Activated CD4-positive, alpha-beta T cell treated with anti-CD3 and anti-CD28 coated beads for 4 hours (primary cell): ENCODE measurements at places on chromosomes 4 and X.

DNA sequence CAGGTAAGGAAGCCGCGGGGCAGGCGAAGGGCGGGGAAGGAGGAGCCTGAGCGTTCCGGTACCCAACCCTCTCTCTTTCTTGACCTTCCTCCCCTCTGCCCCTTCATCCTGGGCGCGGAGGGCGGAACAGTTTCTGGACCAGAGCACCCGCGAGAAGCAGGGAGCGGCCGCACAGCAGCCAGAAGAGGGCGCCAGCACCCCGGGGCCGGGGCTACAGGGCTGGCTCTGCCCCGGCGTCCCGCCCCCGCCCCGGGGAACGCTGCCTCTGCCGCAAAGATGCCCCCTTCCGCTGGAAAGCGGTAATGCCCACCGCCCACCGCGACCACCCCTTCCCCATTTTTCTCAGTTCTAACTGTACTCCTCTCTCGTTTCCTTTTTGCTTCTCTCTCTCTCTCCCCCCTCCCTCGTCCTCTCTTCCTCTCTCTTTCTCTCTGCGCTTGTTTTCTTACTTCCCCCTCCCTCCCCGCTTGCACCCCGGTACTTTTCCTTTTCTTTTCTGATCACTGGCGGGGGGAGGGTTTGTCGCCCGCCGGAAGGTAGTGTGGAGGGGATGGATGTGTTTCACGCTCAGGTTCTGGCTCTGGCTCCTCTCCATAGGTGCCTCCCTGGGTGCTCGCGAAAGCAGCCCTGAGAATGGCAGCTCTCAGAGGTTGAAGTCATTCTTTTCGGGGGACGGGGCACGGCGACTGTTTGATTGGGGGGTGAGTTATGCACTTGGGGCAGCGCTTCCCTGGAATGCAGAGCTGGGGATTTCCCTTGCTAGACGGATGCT, 13.1 kb upstream of the PRDM8 start:
- DNase-seq, result peak; percentile 95

DNA sequence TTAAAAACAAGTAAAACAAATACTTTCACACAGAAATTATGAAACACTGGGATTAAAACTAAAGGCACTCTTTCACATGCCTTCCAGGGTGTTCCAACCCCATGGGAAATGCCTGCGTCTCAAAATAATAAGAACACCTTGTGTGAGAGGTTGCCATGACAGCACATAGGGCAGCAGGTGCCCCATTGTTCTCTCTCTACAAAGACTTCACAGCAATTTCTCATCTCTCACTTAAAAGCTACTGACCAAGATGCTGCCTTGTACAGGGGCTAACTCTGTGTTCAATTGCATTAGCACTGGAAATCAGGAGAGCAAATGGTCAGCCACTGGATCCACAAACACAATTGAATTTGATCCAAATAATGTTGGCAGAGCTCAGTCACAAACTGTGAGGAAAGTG, 102.5 kb upstream of the GALNTL6 start:
- no peak for DNase-seq

DNA sequence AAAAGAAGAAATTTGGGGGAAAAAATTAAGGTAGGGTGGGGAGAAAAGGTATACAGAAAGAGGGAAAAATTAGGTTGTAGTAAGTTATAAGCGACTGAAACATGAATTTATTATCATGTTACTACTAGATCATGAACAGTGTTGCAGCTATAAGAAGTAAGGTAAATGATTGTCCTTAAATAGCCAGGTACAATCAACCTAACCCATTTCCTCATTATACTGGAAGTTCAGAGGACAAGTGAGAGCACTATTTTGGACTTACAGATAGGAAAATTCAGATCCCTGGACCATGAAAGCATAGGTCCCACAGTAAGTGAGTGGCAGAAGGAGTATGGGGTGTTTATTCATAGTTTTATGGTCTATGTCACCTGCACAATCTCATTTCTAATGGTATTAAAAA, 23.5 kb downstream of the PIR start:
- DNase-seq, result no peak

DNA sequence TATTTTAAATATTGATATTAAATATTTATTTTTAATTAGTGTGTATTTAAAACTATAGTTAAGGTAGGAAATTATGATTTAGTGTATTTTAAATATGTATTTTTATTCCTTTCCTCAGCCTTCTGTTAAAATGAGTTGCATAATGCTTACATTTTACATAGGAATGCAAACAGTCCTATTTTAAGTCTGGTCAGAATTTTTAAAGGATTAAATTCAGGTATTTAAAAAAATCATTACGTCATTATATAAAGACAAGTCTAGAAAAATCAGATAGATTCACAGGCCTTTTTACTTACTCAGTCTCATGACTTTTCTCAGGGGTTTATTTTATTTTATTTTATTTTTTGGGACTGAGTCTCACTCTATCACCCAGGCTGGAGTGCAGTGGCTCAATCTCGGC, 50.4 kb upstream of the RPA4 start:
- DNase-seq, result no peak

GRCh38 chr4:80535551-80535950, 200.0 kb downstream of the CFAP299 start:
- DNase-seq, result no peak
